Large intestine (tissue), 12 donors: ENCODE measurements at places on chromosomes 7 and 10. TPM values are rescaled to one million over a fixed set of nuclear protein-coding genes. Genes with fewer than 3 reads are reported as not detected.

GRCh38 chr10:89175816-89176215 is 31.3 kb downstream of the CH25H start:
- no peak for DNase-seq

DNA sequence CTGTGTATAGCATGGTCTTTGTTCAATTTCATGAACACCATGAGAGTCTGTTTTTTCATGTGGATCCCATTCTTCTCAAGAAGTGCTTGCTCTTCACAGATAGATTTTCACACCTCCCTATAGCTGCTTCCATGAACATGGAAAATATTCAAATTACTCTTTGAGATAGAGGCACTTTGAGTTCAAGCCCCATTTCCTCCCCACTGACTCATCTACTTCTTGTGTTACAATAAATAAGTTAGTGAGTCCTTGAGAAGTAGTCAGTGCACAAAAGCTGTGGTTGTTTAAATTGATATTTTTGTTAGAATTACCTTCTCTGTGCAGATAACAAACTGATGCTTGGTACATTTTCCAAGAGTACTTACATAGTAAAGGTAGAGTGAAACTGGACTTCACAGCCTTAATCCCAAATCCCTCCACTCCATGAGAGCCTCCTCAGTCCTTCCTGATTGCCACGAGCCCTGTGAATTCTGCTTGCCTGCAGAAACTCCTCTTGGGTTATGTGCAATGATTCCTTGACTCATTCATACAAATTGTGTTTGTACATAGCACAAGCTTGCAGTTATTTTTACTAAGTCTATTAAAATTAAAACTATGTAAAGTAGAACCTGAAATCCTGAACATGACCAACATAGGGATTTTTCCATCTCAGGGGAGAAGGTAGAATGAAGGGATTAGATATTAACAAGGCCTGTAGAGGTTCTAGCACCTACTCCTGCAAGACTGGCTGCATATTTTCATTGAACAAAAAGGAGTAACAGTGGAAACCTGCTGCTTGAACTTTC is 496.2 kb downstream of the TNS3 start:
- DNase-seq: no peak

- no peak for DNase-seq
Measured at GRCh38 chr7:27532314-27532713, 130.4 kb downstream of the HIBADH start.

HIP1 gene
- 5.9 TPM for polyA plus RNA-seq
